ENCODE measurements at places on chromosomes 3 and 15. TPM values are rescaled to one million over a fixed set of nuclear protein-coding genes. Genes with fewer than 3 reads are reported as not detected.

The TLR9 gene
- total RNA-seq: not detected

The WDR93 gene
- 0.17 TPM for total RNA-seq

DNA sequence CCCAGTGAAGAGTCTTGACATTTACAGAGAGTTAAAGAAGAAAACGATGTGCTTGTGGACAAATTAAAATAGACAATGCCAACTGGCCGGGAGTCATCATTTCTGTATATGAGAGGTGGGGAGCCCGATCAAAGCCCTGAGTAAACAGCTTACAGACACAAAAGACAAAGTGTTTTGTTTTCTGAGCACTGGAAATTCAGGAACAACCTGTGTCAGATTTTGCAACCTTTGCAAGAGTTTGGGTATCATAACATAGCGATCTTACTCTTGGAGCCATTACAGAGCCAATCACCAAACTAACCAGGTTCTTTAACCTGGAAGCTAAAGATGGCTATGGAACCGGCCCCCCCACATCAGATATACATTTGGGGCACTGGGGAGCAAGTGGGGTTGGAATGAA, 101.9 kb upstream of the LRIG1 start:
- no peak for DNase-seq

DNA sequence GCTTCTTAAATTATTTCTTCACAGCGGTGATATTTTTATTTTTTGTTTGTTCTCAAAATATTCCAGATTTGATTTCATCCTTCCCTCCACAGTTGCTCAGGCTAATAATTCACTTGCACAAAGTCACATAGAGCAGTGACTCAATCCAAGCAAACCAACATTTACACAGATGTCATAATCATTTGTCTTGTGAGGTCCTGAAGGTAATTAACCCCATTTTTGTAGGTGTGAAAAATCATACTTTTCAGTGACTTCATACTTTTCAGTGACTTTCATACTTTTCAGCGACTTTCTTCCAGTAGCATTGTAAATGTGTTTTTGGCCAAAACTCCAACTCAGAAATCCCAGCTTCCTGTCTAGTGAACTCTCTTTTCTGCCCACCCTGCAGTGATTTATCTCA, 32.1 kb downstream of the CD200 start:
- DNase-seq: no peak

DNA sequence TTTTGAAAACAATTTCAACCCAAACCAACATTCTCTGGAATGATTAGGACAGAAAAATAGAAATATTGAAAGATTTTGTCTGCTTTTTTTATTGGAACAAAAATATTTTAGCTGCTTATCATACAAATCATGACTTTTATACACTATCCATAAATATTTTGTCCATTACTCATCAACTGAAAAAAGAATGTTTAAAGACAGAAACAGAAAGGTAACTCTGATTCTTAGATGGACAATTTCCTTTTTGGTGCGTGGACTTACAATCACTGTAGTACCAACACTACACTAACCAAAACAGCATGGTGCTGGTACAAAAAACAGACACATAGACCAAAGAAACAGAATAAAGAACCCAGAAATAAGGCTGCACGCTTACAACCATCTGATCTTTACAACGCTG, 582.8 kb upstream of the CCDC54 start:
- DNase-seq: no peak

DNA sequence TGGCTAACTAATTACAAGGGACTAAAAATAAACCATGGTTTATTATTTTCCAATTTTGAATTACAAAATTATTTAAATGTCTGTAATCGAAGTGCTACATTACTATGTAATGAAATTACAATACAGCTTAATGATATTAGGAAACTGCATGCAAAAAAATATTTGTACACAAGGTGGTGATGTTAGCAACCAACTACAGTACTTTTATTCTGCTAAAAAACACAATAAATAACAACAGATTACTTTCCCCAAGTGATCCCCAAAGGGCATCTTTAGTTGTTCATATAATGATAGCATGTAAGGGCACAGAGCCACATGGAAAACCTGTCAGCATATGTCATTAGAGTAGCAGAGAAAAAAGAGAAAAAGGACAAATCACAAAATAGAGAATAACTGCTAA, 147.5 kb upstream of the SOX2 start:
- DNase-seq: no peak

- DNase-seq: no peak
These were observed 57.6 kb upstream of the LIPC start for GRCh38 chr15:58374147-58374546.
